Islet precursor cell (in vitro differentiated cells): ENCODE measurements at places on chromosomes 3 and 15.

DNA sequence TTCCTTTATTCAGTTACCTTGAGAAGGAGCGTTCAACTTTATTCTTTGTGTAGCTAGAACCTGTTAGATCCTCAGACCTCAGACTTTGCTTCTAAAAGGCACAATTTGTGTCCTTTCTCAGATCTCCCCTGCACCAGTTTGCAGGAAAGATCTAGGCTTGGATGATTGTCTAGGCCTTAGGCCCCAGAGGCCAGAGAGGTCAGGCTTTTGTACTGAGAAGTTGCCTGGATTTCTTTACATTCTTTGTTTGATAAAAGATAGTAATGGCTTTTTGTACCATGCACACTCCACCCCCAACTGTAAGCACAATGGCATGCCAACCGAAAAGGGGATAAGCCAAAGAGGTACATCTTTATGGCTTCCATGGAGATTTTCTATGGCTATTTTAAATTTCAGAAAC is 719.6 kb upstream of the NR2F2 start:
- no peak for DNase-seq

- no peak for DNase-seq
These were observed 32.0 kb downstream of the GLB1 start for GRCh38 chr3:33064929-33065328.

DNA sequence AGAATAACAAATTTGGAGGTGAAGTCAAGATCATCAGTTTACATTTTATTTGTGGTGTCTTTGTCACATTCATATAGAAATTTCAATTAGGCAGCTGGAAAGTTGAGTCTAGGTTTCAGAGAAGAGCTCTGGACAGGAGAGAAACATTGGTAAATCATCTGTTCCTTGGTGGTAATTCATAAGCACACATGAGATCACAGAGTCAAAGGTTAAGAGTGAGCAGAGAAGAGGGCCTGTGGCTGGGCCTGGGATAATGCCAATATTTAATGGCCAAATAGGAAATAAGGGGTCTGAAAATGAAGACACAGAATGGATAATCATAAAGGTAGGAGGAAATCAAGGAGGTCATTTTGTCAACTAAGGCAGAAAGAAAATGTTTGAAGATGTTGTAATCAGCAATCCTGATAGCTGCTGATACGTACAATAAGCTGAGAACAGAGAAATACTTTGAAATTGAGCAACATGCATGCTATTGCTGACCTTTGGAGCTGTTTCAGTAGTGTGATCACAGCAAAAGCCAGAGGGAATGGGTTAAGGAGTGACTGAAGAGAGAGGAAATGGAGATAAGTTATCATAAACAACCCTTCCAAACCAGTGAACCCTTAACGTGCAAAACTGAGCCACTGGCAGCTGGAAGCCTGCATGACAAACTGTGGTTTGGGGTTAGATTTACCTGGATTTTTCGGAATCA is 692.8 kb downstream of the AGBL1 start:
- no peak for DNase-seq

GRCh38 chr3:136860541-136860940 is 1.5 kb upstream of the NCK1 start:
- no peak for DNase-seq

GRCh38 chr3:73474619-73475018 is 150.1 kb downstream of the PDZRN3 start:
- no peak for DNase-seq

DNA sequence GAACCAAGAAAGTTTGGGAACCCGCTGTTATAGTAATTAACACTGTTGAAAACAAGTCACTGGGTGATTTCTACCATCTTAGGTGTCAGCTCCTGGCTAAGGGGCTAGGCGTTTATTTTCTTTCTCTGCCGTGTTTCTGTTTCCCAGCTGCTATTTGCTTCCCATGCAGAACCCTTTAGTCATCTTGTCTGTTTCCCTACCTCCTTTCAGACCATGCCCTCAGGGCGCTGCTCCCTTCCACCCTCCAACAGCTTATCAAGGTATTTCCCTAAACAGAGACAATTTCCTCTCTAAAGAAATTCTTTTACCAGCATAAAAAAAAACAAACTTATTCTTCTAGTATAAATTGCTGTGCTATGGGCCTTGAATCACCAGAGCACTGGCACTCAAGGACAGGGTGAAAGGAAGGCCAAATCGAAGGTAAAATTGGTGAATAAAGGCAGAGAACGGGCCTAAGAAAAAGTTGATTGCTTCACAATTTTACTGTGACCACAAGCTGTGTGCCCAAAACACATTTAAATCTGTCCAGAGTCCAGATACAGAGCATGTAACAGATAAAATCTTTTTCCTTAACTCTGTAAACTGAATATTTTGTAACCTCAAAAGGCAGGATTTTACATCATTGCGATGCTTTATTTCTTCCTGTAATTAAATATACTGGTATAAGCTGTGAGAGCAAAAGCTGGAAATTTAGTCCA is 319.2 kb downstream of the ZNF621 start:
- peak; percentile 95 for DNase-seq
